Cardiac muscle cell (in vitro differentiated cells and primary cell): ENCODE measurements at places on chromosomes 2 and 18.

- DNase-seq: no peak
These were observed 12.2 kb upstream of the ACKR3 start for GRCh38 chr2:236557306-236558030.

DNA sequence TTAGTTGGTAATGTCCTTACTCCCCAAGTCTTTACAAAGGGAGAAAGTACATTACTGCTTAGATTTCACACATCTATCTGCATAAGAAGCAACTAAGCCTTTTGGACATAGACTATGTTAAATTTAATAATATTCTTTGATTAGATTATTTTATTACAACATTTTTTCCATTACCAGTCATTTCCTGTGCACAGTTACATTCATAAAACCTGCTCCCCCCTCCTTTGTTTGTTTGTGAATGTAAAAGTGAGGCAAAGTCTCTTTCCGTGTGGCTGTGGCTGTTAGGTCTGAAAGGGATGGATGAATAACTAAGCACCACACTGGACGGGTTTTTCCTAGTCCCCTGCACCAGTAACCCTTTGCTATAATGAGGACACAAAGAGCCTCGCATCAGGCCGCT lies 9.6 kb downstream of the PTGR3 start:
- no peak for DNase-seq

DNA sequence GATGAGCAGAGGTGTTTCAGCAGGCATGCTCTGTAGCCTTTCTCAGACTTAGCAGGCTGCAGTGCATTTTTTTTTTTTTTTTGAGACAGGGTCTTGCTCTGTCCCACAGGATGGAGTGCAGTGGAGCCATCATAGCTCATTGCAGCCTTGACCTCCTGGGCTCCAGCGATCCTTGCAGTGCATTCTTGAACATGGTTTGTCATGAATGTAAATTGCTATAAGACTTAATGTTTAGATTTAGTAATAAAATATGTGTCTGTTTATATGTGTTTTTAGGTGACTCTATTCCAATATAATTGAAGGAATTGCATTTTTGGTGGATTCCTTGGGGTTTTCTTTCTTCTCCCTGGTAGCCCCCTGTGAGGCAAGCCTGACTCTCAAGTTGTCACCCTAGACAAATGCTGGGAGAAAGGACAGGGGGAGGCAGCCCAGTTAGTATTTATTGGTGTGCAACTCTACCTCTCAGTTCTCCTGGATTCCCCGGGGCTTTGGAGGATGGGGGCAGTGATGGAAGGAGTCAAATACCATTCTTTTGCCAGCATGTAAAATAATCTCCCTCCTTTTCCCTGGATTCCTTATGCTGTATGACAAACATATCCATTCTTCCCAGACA lies 22.7 kb downstream of the LYPD6B start:
- no peak for DNase-seq

DNA sequence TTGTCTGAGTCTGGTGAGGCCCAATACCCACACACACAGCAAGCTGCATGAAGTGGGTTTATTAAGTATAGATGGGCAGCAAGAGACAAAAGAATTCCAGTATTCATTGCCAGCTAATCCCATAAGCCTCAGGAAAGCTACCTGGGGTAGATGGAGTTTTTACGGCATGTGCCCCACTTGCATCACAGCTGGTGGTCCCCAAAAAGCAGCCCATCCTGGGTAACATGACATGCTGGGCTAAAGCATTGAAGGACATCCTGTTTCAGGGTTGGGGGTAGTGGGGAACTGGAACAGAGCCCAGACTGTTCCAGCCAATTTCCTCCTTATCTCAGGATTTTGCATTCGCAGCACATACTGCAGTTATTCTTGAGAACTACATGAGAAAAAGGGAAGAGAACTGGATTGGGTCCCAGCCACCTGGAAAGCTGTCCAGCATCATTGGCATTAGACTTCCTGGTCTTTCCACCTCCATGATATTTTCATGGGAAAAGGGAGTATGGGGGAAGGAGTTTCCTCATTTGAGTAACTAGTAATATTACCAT lies 240.1 kb upstream of the MMADHC start:
- no peak for DNase-seq

DNA sequence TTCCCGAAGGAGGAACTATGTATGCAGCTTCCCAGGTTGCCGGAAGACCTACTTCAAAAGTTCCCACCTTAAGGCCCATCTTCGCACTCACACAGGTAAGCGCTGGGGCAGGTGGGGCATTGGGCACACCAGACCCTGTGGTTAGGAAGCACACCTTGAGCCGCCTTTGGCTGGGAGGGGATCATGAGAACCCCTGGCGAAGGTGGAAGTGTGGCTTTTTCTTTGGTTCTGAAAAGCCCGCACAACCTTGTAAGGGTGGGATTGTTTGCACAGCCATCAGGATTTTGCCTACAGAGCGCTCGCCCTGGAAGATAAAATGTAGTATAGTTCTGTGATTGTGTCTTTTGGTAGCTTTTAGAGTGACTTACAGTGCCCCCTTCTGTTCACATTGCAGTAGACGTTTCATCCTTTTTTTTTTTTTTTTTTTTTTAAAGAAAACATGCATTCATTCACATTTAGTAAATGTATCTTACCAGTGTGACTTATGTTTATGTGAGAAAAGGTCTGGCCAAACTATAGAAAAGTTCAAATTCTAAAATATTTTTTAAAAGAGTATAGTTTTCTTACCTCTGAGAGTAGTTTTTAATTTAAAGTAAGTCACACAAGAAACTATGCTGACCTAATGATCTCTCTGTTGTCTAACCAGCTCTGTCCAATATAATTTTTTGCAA lies 5.3 kb downstream of the KLF11 start:
- peak; percentile 79 for DNase-seq

GRCh38 chr2:98149333-98149697 lies 62.3 kb downstream of the VWA3B start:
- peak; percentile 84 for DNase-seq

- DNase-seq: no peak
These were observed 419.3 kb downstream of the ZNF516 start for GRCh38 chr18:76075777-76076176.

GRCh38 chr2:145068509-145068908 lies 548.6 kb upstream of the ZEB2 start:
- no peak for DNase-seq

GRCh38 chr2:219658196-219658846 lies 30.9 kb downstream of the SLC4A3 start:
- DNase-seq: peak; percentile 59
